ENCODE measurements at places on chromosomes 3 and 15.
A peak's percentile ranks its signal among the peaks of the same experiment; 100 is the strongest.

GRCh38 chr3:126021224-126021623 is 52.2 kb downstream of the ROPN1B start:
- no peaks in the 10 kb centered on the region for H3K27me3 ChIP-seq
- no peak overlapping the region for H3K27ac ChIP-seq
- no peaks in the 10 kb centered on the region for H3K4me1 ChIP-seq
- DNase-seq: no peak

DNA sequence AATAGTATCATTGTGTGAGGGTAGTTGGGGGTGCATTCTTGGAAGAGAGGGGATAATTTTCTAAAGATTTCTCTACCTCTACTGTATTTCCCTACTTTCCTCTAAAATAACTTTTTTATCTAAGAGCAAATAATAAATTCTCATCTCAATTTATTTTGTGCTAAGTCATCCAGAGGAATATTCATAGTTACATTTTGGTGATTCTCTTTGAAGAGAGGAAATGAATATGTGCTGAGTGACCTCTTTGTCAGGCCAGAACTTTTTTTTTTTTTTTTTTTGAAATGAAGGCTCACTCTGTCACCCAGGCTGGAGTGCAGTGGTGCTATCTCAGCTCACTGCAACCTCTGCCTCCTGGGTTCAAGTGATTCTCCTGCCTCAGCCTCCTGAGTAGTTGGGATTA is 15.1 kb upstream of the CCDC80 start:
- no peak overlapping the region for H3K4me3 ChIP-seq
- H3K27ac ChIP-seq: no peak overlapping the region
- H3K36me3 ChIP-seq: no peaks in the 10 kb centered on the region
- H3K4me1 ChIP-seq: no peaks in the 10 kb centered on the region

DNA sequence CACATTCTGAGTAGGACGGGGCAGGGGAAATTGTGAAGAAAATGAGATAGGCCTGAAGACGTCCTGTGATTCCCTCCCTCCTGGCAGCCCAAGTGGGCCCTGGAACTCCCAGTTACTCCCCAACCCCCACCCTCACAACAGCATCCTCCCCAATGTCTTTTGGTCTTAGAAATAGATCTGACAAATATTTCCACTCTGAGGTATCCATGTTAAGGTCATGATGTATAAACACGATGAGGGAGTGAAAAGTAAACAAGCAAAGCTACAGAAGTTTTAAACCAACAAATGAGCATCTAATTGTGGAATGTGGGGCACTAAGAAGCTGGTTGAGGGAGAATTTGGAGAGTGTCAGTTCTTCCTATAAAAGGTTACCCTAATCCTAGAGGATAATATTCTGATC is 103.7 kb upstream of the AADACL2 start:
- no peak for DNase-seq
- H3K36me3 ChIP-seq: no peaks in the 10 kb centered on the region
- H3K27ac ChIP-seq: no peak overlapping the region
- H3K4me3 ChIP-seq: no peak overlapping the region
- peaks cover 5% of the 10 kb centered on the region for H3K27me3 ChIP-seq

- peak overlapping the region; percentile 54 for H3K4me3 ChIP-seq
- peaks cover 80% of the 10 kb centered on the region for H3K4me1 ChIP-seq
- no peaks in the 10 kb centered on the region for H3K27me3 ChIP-seq
- no peak for DNase-seq
- peak overlapping the region; percentile 68 for H3K27ac ChIP-seq
- H3K36me3 ChIP-seq: peaks cover 37% of the 10 kb centered on the region
Observed at GRCh38 chr3:152323834-152324233, 55.1 kb downstream of the MBNL1 start.

DNA sequence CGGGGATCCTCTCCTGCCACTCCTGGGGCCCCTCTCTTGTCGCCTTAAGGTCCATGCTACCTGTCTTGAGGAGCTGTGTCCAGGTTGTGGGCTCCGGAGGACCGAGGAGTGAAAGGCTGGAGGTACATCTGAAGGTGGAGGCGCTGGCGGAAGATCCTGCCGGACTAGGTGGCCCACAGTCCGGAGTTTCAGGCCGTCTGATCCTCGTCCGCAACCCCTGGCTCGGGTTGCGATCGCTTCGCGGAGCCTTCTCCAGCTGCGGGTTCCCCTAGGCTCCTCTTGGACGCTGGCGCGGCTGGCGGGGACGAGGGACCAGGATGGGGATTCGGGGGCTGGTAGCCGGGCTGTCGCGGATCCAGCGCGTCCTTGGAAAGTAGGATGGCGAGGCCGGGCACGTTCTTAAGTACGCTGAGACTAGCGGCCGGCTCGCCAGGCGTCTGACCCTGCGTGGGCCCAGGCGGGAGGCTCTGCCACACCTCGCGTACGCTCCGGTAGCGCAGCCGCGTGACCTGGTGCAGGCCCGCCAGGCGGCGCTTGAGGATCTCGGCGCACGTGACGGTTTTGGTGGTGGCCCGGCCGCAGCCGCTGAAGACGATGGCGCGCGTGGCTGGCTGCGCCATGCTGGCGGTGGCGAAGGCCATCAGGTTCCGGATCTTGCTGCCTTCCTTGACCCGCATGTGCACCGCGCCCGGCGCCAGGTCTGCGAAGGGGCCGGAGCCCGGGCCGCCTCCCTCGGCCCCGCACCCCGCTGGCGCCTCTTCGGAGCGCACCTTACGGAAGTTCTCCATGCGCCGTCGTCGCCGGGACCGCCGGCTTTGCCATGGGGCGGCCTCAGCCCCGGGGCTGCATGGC is 550 bp downstream of the RPP25 start:
- H3K27ac ChIP-seq: no peak overlapping the region
- H3K4me1 ChIP-seq: peaks cover 52% of the 10 kb centered on the region
- no peaks in the 10 kb centered on the region for H3K36me3 ChIP-seq
- H3K27me3 ChIP-seq: peaks cover 31% of the 10 kb centered on the region
- peak; percentile 76 for DNase-seq
- peak overlapping the region; percentile 74 for H3K4me3 ChIP-seq

- no peak for DNase-seq
- no peak overlapping the region for H3K27ac ChIP-seq
- H3K4me1 ChIP-seq: no peaks in the 10 kb centered on the region
- H3K27me3 ChIP-seq: no peaks in the 10 kb centered on the region
Observed at GRCh38 chr3:6878731-6879130, 17.8 kb downstream of the GRM7 start.

- H3K36me3 ChIP-seq: peaks cover 19% of the 10 kb centered on the region
- H3K4me3 ChIP-seq: no peak overlapping the region
- no peak for DNase-seq
- H3K27me3 ChIP-seq: no peaks in the 10 kb centered on the region
Observed at GRCh38 chr3:52122491-52122890, 31.7 kb downstream of the POC1A start.

- peaks cover 4% of the 10 kb centered on the region for H3K27me3 ChIP-seq
- no peak overlapping the region for H3K27ac ChIP-seq
Observed at GRCh38 chr15:33547876-33548275, 237.1 kb downstream of the RYR3 start.

Data from activated naive CD8-positive, alpha-beta T cell treated with anti-CD3 and anti-CD28 coated beads, Interleukin-2, amount 50 U/mL, for 24 hours (primary cell).